ENCODE measurements at places on chromosomes 4 and X.

DNA sequence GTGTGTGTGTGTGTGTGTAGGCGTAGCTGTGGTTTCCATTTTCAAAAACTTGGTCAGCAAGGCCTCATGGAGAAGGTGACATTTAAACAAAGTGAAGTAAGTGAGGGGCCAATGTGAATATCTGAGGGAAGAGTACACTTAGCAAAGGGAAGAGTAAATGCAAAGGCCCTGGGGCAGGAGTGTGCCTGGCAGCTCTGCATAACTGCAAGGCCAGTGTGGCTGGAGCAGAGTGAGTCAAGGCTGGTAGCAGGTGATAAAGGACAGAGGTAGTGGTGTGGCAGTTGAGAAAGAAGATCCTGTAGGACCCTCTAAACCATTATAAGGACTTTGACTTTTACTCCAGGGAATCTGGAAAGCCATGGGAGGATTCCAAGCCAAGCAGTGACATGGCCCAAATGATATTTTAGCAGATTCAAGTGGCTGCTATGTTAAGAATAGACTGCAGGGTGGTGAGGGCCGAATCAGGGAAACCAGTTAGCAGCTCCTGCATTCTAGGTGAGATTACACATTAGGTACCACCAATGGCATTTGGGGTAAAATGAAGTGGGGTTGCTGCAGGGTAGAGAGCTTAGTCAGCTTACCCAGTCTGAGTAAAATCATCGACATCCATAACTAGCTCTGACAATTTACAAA lies 5.9 kb upstream of the TBC1D1 start:
- no peak for DNase-seq

GRCh38 chrX:136816975-136817374 lies 36.2 kb upstream of the ARHGEF6 start:
- DNase-seq: no peak

- no peak for DNase-seq
Observed at GRCh38 chr4:73976716-73977115, 5.1 kb downstream of the PF4 start.

DNA sequence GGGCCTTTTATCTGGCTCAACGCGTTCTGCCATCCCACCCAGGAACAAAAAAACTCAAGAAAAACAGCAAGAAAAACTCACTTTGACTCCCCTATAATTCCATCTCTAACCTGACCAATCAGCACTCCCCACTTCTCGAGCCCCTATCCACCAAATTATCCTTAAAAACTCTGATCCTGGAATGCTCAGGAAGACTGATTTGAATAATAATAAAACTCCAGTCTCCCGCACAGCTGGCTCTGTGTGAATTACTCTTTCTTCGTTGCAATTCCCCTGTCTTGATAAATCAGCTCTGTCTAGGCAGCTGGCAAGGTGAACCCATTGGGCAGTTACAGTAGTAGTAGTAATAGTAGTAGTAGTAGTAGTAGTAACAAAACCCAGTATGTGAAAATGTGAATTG lies 165.7 kb upstream of the CASK start:
- DNase-seq: no peak

- no peak for DNase-seq
Observed at GRCh38 chrX:64176876-64177275, 28.6 kb downstream of the AMER1 start.

GRCh38 chr4:155759372-155760252 lies 791 bp downstream of the GUCY1B1 start:
- DNase-seq: no peak

- no peak for DNase-seq
Observed at GRCh38 chrX:42466332-42467046, 311.5 kb downstream of the PPP1R2C start.

DNA sequence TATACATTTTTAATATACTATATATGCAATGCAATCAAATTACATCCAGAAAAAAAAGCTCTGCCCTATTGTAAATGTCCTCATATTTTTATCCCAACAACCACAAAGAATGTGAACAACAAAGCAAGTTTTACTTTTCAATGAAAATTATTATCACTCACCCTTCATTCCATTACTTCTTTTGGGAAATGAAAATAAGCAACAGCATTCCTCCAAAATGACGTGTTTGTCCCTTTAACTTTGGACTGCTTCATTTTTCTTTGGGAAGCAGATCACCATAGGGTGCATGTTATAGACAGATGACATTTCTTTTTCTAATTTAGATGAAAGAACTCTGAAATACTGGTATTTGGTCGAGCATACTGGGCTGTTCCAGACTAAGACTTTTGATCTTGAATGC lies 667.1 kb upstream of the BOD1L1 start:
- no peak for DNase-seq

GRCh38 chr4:7045961-7046921 lies 3.1 kb downstream of the TADA2B start:
- DNase-seq: no peak
